Activated T-helper 2 cell treated with anti-CD3 and anti-CD28 coated beads, Interferon-gamma antibody, Interleukin-2, Interleukin-4, amounts not matched to agents 10 μg/mL and 5 μg/mL and 100 μg/mL, durations not matched to agents 14 hours and 24 hours and 36 hours (primary cell): ENCODE measurements at places on chromosomes 7 and 10. TPM values are rescaled to one million over a fixed set of nuclear protein-coding genes. Genes with fewer than 3 reads are reported as not detected.

The FANK1 gene
- total RNA-seq, result 0.44 TPM in 1 of 2 replicates, not detected in the other

The TUBAL3 gene
- not detected in 2 replicates for total RNA-seq

The SLC13A1 gene
- total RNA-seq, result not detected in 2 replicates

- DNase-seq, result peak; percentile 55
Observed at GRCh38 chr10:69639291-69640195, 9.5 kb downstream of the FAM241B start.

DNA sequence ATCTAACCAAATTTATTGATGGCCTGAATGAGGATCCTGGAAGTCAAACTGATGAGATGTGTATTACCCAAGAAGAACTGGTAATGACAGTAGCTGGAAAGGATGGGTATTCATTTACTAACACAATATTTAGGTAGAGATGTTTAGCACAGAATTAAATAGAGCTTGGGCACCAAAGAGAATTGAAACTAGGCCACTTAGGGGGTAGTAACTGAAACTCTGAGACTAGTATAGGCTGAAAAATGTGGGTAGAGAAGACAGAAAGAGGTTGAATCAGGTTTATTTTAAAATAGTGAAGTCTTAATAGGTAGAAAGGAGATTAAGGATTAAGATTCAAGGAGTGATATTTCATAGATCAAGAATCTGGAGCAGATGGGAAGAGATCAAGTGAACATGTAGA, 155.8 kb downstream of the MLLT10 start:
- DNase-seq, result no peak

DNA sequence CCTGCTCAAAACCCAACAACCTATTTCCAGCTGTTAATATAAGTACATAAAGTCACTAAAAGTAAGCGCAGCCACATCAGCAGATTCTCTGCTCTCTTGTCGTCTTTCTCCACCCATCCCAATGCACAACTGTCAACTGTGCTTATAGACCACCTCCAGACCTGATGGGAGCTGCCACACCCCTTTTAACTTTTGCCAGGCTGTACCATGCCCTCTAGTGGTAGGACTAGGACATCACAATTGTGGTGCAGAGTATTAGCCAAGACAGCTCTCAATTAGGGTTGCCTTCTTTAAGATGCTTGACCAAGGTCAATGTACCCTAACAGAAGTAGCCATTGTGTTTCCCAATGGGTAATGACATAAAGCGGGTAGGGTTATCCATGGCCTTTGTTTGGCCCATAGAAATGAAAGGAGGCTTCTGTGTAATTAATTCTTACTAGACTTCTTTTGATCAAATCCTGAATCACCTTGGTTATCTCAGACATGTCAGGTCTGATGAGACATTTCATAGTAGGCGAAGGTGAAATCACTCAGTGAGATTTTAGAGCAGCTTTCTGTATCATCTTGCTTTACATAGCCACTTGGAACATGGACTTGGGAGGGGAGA, 68.1 kb downstream of the SCRN1 start:
- DNase-seq, result peak; percentile 12

- DNase-seq, result no peak
Observed at GRCh38 chr10:48948470-48949037, 8.9 kb upstream of the LRRC18 start.

DNA sequence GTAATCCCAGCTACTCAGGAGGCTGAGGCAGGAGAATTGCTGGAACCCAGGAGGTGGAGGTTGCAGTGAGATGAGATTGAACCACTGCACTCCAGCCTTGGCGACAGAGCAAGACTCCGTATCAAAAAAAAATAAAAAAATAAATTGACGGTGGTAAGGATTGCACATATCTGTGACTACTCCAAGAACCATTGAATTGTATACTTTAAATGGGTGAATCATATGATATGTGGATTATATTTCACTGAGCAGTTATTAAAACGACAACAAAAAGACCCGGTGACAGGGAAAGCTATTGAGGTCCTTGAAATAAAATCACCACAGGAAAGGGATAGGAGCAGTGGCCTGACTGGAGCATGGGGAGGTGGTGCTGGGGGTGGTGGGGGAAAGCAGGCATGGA, 31.2 kb upstream of the COMTD1 start:
- no peak for DNase-seq
